CD14-positive monocyte (primary cell): ENCODE measurements at places on chromosomes 3 and 15. TPM values are rescaled to one million over a fixed set of nuclear protein-coding genes. Genes with fewer than 3 reads are reported as not detected.

MUC4 gene
- polyA plus RNA-seq = not detected

GALNT15 gene
- polyA plus RNA-seq = not detected in 2 replicates

ZKSCAN7 gene
- polyA plus RNA-seq = 0.29 TPM

CHRNA7 gene
- 1.3 and 1.8 TPM in 2 replicates for polyA plus RNA-seq

GRCh38 chr3:139281096-139281495 is 62.7 kb upstream of the MRPS22 start:
- DNase-seq = no peak

GRCh38 chr15:57320631-57321220 is 55.6 kb upstream of the CGNL1 start:
- peak; percentile 16 for DNase-seq

- DNase-seq = no peak
Measured at GRCh38 chr15:67172172-67172571, 82.3 kb downstream of the AAGAB start.

DNA sequence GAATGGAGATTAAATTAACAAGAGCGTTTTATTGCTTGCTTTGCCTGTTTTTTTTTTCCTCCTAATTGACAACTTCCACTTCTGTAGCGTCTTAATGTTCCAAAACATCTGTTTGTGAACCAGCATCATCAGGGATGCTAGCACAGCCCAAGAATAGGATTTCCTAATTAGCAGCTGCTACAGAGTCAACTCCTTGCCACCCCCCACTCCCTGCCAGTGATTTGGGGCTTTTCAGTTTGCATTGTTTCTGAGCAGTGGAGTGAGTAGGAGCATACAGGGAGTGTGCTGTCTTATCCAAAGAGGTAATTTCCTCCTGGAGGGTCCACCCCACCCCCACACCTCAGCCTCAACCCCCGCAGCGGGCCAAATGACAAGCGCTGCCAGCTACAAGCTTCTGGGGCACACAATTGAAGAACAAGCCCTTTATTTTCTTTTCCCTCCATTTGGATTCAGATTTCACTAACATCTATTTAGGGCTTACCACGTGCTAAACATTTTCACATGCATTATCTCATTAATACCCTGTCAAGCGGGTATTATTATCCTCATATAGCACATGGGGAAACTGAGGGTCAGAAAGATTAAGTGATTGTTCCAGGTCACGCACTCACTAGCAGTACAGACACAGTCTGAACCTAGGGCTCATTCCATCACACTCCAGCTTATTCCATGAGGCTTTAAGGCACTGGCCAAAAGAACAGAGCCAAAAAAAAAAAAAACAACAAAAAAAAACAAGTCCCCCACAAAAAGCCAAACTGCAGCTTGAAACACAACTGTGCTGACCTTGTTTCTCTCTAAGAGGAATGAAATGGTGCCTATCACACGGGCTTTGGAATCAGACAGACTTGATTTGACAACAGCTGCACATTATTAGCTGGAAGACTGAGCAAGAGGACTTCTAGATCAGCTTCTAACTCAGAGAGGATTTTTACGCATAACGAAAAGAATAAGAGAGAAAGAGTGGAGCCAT is 16.4 kb downstream of the HEG1 start:
- DNase-seq = no peak

GRCh38 chr3:143901105-143901504 is 52.8 kb upstream of the SLC9A9 start:
- peak; percentile 14 for DNase-seq

DNA sequence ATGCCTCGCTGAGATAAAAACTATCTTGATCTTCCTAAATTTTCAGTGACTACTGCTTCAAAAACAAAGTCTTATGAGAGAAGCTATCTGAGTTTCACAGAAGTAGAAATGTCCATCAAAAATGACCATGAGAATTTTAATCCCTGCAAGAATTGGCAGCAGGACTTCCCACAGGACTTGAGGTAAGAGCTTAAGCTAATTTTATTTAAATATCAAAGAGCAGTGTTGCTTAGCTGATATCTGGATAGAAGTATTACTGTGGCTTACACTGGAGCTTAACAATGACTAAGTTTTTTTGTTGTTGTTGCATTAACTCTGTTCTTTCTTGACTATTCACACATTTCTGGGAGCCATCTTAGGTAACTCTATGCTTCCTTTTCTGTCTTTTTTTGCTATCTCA is 60.8 kb upstream of the EPHA3 start:
- DNase-seq = no peak

GRM2 gene
- polyA plus RNA-seq = not detected

DNA sequence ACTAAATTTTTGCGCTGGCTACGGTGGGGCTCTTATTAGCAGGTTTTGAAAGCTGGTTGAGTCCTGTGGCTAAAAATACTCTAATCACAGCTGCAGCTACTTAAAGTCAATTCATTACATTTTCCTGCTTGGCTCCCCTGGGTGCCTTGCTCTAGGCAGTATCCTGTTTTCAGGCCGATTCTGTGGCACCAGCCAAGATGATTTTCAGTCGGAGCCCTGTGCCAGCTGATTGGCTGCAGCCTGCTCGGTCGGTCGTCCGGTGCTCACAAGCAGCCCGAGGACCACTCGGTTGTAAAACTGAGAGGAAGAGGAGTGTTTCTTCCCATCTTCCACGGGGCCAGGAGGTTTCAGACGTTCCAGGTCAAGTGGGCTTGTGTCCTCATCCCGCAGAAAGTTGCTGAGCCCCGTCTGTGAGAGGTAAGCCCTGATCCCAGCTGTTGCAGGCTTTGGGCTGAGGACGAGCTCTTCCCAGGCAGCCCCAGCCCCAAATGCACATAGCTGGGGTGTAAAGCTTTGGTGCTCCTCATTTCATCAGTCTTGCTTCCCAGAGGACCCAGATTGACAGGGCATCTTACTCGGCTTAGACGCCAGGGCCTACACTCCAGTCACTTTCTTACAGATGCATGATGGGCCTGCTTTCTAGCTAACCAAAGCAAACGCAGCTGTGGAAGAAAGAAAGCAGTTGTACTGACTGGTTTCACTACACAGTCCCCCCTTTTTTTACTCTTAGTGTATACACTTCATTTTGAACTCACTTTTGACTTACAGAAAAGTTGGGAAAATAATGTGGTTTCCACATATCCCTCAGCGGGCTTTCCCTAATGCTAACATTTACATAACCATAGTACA is 15.9 kb downstream of the LYSMD4 start:
- DNase-seq = no peak

DNA sequence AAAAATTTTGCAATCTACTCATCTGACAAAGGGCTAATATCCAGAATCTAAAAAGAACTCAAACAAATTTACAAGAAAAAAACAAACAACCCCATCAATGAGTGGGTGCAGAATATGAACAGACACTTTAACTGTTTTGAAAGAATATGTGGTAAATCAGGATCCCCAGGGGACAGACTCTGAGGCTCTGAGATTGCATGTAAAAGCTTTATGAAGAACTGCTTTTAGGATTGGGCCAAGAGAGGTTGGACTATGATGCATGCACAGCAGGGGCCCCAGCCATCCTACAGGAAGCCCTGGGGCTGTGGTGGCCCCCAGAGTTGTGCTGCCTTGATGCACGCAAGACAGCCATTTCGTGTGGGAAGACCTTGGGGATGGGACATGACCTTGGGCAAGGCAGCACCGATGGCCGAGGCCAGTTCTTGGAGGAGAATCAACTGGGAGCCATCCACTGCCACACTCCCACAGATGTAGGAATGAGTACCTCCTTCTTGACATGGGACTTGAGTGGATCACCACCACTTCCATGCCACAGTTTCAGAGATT is 298.1 kb upstream of the THBS1 start:
- DNase-seq = no peak

DNA sequence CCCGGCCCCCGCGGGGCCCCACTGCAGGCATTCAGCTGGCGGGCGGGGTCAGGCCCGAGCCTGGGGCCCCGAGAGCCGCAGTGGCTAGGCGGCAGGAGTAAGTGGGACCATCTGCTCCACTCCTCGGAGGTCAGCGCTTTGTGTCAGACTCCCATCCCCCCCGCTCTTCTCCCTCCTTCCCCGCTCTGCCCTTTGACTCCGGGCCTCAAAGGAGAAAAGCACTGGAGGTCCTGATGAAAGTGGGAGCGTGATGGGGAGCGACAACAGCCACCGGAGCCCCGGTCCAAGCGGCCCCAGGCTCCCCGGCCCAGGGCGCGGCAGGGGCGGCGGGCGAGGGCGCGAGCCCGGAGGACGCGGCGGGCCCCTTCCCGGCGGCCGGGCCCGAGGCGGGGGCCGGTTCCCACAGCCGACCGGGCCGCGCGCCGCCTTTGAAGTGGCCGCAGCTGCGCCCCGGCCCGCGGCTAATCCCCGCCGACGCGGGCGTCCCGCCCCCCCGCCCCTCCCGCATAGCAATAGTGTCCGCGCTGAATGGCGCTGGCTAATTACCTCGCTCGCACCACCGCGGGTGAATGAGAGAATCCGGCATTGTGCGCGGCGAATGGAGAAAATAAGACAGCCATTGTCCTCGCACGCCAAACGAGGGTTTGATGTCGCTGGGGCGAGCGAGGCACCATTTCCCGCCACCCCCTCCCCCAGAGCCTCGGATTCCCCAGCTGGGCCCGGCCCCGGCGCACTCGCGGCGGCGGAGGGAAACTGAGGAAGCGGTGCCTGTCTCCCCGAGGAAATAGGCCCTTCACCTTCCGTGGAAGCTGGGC is 22.4 kb downstream of the IGDCC3 start:
- no peak for DNase-seq

DNA sequence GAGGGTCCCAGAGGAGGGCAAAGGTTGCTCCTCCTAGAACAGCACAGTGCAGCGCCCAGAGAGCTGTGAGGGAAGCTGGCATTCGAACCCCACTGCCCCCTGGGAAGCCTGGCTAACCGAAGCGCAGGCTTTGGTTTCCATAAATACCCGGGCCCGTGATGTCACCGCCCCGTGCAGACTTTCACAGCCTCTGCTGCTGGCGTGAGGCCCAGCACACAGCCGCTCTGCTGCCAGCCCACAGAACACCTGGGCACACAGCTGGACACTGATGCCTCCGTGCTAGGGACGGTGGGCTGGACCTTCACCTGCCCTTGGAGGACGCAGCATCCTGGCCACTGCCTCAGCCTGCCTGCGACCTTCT is 1.0 kb downstream of the IQSEC1 start:
- DNase-seq = no peak

IL12A gene
- polyA plus RNA-seq = 0.33 and 0.67 TPM in 2 replicates

- DNase-seq = no peak
Measured at GRCh38 chr15:50997371-50998051, 89.0 kb downstream of the AP4E1 start.

ATP10A gene
- 0.71 TPM for polyA plus RNA-seq

GRCh38 chr3:173770796-173771573 is 373.4 kb downstream of the NLGN1 start:
- DNase-seq = no peak

GRCh38 chr15:78016860-78017259 is 60.7 kb downstream of the TBC1D2B start:
- DNase-seq = no peak

DNA sequence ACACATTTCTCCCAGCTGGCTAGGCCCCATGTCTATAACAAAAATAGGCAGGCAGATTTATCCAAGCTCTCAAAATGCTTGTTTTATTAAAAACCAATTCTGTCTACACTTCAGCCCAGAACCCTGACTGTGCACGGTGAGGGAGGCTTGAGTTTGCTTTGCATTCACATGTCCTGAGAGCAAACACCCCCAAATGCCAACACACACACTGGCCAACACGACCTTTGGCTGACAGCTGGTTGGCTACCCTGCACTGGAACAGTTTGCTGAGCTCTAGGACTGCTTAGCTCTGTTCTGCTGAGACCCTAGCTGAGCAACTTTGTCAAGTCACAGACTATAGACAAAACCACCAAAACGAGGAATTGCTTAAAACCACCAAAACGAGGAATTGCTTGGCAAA is 3.6 kb downstream of the STIMATE start:
- DNase-seq = no peak

SSUH2 gene
- polyA plus RNA-seq = 0.03 TPM in 1 of 2 replicates, not detected in the other

DNA sequence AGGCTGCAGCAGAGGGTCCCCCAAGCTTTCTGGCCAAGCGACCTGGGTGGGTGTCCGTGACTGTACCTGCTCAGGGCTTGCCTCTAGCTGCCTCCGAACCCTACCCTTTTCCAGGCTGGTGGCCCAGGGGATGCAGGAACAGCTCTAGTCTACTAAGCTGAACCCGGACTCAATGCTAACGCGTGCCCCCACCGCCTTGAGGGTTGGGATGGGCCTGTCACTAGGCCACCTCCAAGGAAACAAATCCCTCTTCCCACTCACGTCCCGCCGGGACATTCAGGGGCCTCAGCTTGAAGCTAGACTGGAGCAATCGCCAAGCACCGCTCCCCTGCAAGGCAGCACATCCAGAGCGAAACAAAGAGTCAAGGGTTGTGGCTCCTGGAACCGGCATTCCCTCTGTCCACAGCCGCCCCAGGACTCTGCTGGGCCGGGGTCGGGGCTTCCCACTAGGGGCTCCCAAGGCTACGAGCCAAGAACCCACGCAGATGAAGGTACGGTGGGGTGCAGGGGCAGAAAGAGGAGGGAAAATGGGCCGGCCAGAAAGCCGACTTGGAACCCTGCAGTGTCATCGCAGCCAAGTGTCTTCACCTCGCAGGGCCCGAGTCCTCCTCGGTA is 2.9 kb downstream of the FBXL22 start:
- DNase-seq = no peak

GRCh38 chr3:183032880-183033555 is 52.7 kb upstream of the DCUN1D1 start:
- no peak for DNase-seq

GRCh38 chr3:159624616-159625015 is 364.0 kb upstream of the IL12A start:
- no peak for DNase-seq

DNA sequence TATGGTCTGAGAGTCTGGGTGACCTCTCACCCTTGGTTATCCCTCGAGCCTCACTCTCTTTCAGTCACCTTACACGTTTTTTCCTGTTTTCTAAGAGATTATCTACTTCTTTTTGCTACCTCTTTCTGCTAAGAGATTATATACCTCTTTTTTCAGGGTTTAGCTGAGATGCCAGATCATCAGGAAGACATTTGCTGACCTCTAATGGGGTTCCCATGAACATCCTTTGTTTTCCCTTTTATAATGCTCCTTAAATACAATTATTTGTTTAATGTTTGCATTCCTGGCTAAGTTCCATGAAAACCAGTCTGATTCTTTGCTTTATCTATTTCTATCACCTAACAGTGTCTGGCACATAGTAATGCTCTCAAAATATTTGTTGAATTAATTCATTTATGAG is 39.6 kb downstream of the LEKR1 start:
- no peak for DNase-seq

GRCh38 chr15:59751552-59752413 is 62.7 kb upstream of the BNIP2 start:
- DNase-seq = no peak

- DNase-seq = peak; percentile 25
Measured at GRCh38 chr3:45011756-45012508, 14.2 kb upstream of the CLEC3B start.

DNA sequence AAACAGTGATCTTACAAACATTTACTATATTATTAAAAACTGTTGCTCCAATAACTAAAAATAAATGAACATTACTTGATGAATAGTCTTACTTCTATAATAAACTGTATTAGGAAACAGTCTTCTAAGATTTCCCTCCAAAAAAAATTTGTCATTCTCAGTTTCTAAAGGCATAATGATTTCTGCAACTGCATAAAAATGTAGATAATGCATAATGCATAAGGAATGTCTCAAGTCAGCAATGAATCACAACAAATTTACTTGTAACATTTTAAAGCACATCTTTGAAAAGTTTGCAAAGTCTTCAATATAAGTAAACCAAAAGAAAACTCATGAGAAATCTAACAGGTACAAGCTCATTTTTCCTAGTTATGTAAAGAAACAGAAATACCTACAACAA is 113.5 kb downstream of the VPS13C start:
- DNase-seq = no peak
